ENCODE measurements at places on chromosomes 2 and 18.

- no peak for DNase-seq
These were observed 26.1 kb downstream of the NPC1 start for GRCh38 chr18:23560186-23560585.

- DNase-seq = no peak
These were observed 14.1 kb upstream of the CNNM3 start for GRCh38 chr2:96801786-96802595.

DNA sequence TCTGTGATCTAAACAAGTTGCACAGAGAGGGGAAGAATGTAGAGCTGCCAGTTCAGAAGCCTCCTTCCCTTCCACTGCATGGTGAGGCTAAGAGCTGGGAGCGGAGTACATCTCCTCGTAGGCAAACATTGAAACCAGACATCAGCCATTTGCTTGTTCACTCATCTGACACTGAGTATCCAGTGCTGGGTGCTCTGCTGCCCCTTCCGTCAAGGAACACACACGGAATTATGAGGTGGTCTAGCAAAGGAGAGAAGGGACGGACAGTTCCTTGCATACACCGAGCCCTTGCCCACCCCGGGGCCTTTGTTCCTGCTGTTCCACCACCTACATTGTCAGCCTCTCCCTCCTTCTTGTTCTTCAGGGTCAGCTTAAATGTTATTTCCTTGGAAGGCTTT is 44.6 kb downstream of the SLC4A1AP start:
- DNase-seq = no peak

DNA sequence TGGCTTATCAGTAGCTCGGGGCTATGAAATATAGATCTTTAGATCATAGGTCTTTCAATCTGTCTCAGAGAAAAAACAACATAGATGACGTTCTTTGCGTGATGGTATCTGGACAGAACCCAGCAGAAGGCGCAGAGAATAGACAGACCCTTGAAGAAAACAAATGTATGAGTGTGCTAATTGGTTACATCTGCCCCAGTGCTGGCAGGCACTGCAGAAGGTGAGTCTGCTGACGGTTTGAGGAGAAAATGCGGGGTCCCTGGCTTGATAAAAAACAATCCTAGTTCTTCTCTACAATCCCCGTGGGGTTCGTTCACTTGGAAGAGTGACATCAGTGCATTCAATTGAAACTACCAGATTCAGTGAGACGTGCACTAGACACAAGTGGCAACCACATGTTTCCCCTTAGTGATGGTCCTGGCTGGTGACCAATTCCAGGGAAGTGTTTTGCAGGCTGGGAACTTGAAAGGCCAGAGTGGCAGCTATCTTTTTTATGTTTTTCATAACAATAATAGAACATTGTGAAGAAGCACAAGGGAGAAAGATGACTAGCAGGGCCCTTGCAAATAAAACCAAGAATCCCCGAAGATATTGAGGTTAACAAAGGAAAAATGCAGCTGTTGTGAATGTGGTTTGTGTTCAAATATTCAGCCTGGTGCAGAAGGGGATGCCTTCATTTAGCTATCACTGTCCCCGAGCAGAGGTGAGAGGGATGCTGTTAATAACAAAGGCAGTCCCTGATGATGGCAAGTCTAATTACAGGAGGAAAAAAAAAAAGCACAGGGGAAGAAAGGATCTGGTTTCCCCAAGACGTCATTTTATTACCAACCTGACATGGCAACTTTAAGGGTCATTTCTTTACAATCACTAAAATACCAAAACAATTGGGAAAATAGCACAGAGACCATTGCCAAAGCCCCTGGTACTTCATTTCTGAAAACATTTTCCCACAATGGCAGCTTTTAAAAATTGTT is 337.6 kb upstream of the FIGN start:
- DNase-seq = no peak

GRCh38 chr18:36386150-36386920 is 88.8 kb downstream of the FHOD3 start:
- DNase-seq = no peak

DNA sequence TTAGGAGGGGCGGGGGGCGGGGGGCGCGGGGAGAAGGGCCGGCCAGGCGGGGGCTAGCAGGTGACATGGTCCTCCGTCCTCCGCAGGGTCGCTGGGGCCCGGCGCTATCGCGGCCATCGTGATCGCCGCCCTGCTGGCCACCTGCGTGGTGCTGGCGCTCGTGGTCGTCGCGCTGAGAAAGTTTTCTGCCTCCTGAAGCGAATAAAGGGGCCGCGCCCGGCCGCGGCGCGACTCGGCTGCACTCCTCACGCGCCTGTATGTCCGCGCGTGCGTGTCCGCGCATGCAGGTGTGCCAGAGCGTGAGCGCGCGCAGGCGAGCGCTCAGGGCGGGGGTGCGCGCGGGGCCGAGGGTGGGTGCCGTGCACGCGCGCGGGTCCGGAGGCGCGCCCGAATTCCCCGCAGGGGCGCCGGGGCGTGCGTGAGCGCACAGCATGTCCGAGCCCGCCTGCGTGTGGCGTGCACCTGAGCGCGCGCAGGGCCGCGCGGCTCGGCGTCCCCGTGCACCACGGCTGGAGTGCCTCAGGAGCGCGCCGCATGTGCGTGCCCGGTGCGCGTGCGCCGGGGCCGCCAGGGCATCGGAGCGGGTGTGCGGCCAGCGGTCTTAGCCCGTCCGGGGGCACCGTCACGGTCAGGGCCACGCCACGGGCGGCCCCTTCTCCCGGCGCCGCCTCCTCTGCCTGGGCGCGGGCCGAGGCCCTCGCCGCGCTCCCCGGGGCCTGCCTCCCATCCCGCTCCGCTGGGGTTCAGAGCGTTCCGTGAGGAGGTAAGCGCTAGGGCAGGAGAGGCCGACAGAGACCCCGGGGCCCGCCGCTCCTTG is 6.3 kb downstream of the SNORC start:
- DNase-seq = no peak

DNA sequence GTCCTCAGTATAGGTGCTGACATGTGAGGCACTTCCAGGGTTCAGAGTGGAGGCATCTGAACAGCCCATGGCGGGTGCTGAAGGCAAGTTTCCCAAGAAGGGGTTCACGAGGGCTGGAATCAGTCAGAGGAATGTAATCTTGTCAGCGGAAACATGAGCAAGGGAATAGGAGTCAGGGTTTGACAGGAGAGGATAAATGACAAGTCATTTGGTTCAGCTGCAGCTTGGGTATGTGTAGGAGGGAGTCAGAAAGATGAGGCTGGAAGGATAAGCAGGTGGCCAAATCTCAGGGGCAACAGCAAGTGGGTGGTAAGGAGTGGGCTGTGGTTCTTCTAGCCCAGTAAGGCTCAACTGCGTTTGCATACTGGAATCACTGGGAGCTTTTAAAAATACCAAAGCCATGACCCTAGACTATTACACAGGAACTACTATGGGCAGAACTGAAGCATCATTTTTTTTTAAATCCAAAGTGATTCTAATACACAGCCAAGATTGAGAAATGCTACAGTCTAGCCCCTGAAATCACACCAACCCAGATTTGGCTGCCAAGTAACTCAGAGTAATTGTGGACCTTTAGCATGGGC is 41.8 kb upstream of the NAB1 start:
- no peak for DNase-seq

- DNase-seq = no peak
These were observed 97.7 kb upstream of the SIX3 start for GRCh38 chr2:44843641-44844310.

- DNase-seq = no peak
These were observed 42.7 kb upstream of the PELI1 start for GRCh38 chr2:64186699-64187605.

GRCh38 chr2:70932631-70933230 is 3.0 kb upstream of the ATP6V1B1 start:
- no peak for DNase-seq

GRCh38 chr2:177180269-177181000 is 32.2 kb upstream of the HNRNPA3 start:
- DNase-seq = no peak

DNA sequence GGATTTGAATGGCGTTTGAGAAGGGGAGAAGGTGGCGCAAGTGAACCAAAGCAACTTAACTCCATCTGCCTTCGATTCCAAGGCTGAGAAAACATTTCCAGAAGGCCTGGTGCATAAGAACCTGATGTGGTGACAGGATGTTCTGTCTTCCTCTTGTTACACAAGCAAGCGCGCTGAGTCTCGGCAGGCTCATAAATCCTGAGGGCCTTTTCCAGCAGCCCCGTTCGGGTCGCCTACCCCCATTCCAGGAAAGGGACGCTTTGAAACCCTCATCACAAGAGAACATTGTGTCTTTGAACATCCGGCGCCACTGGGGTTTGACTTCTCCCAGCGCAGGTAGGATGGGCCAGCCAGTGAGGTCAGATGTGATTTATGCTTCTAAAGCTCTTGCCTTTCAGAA is 403.5 kb downstream of the SETBP1 start:
- DNase-seq = no peak

DNA sequence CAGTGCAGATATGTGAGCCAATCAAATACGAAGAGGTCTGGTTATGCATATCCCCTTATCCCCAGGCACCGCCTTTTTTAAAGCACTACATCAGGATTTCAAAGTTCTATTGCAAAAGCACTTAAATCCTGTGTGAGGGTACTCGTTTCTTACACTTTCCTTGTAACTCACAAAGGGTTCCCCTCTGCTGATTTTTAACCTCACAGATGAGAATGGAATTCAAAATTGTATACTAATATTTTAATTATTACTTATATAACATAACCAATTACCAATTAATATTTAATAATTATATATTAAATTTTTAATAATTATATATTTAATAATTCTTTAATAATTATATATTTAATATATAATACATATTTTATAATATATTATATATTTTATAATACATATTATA is 126.2 kb upstream of the MAPRE2 start:
- no peak for DNase-seq

DNA sequence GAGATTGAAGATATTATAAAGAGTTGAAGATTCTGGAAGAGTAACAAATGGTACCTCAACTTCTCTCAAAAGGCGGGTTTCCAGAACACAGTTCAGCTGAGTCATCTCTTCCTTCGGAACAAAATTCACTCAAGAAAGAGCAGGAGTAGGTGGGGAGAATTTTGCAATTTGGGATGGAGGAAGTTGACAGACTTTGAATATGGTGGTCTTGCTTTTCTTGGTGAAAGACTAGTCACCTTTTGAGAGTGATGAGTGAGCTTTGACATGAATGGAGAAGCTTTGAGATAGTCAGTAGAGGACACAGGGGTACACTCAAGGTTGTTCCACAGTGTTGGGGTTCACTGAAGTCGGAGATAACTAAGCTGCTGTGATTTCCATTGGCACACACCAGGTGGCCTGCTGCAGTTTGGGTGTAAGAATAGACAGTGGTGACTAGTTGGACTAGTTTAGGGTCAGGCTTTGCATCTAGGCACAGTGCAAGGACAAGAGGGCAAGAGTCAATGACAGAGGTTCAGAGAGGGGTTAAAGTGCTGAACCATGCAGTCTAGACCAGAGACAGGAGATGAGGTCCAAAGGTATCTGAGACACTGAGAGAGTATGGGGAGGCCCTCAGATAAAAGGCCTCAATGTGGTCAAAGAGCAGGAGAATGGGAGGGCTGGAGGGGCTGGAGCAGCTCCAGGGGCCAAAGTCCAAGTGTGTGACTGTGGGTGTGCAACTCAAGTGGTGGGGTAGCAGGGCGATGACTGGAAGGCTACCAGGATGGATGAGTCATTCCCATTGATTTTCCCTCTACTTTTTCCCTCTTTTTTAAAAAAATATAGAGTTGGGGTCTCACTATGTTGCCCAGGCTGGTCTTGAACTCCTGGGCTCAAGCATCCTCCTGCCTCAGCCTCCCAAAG is 7.7 kb downstream of the CCL20 start:
- no peak for DNase-seq

DNA sequence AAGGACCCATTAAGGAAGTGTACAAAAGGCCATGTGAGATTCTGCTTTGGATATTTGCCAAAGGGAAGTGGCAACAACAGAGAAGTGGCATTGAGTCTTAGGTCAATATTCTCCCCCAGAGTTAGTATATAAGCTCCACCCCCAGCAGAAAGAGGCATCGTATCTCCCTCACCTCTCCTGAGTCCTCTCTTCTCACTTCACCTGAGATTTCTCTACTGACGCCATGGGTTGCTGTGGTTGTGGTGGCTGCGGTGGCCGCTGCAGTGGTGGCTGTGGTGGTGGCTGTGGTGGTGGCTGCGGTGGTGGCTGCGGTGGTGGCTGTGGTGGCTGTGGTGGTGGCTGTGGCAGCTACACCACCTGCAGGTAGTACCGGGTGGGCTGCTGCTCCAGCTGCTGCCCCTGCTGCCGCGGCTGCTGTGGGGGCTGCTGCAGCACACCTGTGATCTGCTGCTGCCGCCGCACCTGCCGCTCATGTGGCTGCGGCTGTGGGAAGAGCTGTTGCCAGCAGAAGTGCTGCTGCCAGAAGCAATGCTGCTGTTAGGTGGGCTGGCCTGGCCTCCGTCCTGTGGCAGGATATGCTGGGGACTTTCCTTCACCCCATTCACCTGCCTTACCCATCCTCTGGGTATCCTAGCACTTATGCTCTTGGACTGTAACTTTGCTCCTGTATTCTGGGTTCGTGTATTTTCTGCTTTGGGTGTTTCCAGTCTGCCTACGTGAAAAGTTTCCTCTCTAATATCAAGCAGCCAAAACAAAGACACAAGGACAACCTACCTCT is 5.9 kb downstream of the SCYGR3 start:
- no peak for DNase-seq

- no peak for DNase-seq
These were observed 384.7 kb downstream of the FIGN start for GRCh38 chr2:163351143-163351542.

DNA sequence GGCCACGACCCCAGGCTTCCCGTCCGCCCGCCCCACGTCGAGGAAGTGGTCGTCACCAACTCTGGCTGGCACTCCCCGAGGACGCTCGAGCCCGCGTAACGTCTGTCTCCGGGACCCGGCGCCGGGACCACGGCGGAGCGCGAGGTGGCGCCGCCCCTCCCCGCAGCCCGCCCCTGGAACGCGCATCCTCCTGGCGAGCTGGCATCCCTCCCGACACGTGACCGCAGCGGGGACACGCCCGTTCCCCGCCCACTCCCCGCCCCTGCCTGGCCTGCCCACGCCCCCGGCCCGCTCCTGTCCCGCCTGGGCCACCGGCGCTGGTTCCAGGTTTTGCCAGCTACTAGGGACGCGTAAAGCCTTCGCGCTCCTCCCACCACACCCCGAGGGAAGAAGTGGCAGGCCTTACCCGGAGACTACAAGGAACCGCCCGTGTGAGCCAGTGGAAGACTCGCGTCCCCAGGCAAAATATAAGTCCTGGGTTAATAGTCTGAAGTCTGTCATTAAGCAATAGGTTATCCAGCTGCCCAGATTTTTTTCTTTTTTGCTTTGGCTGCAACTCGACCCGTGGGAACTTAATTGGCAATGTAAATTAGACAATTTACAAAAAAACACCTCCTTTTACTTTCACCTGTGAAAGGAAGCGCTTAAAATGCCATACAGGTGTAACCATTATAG is at the start of gene OSBPL1A:
TSS of gene OSBPL1A (minus strand) at position 131 of the 675 bp plus-strand sequence. CDS start 20,291 bp downstream, outside the sequence.
- peak; percentile 81 for DNase-seq

DNA sequence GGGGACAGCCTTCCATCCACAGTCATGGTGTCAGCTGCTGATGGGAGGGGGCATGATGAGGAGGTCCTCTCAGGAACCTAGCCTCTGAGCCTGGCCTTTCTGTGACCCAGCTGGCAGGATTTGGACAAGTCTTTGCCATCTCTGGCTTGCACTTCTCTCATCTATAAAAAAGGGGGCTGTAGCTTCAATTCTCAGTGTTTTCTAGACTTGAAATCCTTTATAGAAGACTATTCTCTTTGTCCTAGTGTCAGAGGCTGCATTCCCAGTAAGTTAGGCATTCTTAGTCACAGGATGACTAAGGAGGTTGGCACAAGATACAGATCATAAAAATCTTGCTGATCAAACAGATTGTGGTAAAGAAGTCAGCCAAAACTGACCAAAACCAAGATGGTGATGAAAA is 958.5 kb downstream of the CNTNAP5 start:
- DNase-seq = no peak

GRCh38 chr2:240149943-240150784 is 9.7 kb upstream of the OTOS start:
- DNase-seq = no peak

GRCh38 chr2:37398990-37399389 is 54.6 kb downstream of the QPCT start:
- no peak for DNase-seq

Data from smooth muscle cell of the brain vasculature (primary cell).